ENCODE measurements at places on chromosomes 3 and 15.
A peak's percentile ranks its signal among the peaks of the same experiment; 100 is the strongest.

GRCh38 chr3:43753741-43754715 lies 63.3 kb downstream of the ABHD5 start:
- DNase-seq, result peak; percentile 60

DNA sequence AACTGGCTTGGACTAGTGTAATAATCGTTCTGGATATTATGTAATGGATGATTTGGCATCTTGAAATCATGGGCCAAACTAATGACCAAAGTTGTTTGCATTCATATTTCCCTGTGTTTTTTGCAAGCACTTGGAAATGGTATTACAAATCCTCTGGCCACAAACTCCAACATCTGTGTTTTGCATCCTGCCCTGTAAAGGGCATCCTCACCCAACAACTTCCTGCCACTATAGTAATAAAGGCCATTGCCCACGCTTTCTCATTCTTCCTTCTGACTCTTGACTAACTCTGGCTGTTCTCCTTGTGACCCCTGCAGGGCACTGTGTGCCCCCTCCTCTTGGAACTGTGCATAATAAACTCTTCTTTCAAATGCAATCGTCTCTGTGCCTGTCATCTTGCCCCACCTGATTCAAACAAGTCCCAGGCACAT lies 25.4 kb upstream of the PSMD6 start:
- DNase-seq, result no peak

DNA sequence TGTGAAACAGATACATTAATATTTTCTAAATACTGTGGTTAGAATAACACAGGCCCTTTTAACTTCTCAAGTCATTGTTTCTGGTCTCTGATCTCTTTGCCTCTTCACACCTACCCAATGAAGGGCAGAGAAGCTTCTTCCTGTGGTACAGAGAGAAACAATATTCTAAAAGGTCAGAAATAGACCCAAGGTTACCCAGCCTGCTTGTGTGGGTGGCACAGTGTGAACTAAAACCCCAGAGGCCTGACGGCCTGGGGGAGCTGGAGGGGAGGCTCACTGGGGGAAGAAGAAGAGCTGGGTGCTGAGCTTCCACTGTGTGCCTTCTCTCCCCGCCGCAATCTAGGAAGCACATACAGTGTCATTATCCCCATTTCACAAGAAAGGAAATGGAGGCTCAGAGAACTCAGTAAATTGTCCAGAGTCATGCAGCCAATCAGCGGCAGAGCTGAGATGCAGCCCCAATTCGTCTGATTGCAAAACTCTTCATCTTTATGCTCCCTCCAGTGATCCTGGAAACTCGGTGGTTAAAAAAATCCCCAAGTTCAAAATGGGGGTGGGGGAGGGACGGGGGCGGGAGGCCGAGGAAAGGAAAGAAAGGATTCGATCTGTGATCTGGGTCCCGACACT lies 64.1 kb upstream of the HEG1 start:
- no peak for DNase-seq

DNA sequence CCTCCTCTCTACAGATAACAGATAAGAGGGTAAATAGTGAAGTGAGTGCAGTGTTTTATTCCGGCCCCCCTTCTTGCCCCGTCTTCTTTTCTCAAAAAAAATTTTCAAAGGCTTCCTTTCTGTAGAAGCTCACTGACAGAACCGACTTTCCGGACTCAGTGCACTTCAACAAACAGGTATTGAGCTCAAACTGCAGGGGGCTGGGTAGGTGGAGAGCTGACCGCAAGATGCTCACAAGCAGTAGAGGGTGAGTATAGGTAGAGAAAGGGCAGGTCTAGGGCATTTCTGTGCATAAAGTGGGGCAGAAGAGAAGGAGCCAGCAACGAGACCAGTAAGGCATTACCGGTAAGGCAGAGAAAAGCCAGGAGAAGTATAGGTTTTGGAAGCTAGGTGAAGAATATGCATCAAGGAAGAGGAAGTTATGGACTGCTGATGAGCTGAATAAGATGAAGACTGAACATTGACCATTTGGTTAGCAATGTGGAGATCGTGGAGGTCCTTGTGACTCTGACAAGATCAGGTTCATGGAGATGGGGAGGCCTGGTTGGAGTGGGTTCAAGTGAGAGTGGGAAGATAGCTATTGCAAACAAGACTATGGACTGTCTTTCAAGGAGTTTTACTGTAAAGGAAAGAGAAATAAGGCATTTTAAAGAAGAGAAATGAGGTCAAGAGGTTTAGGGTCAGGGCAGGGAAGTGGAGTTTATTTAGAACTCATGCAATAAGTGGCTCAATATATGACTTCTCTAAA lies 97.4 kb downstream of the ST6GAL1 start:
- DNase-seq, result no peak

DNA sequence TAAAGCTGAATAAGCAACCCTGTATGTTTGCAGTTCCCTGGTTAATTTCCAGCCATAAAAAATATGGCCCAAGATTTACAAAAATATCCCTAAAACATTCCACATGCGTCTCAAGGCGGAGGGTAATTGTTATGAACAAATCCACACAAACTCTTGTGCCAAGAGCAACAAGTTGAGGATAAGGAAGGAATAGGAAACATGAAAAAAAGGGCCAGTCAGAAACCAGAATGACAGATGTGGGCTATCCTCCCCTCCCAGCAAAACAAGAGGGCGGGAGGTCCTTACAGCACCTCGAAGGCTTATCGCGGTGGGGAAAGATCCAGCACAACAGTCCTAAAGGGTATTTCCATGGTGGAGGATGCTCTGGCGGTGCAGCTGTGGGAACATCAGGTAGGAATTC lies 155.6 kb upstream of the HES1 start:
- no peak for DNase-seq

DNA sequence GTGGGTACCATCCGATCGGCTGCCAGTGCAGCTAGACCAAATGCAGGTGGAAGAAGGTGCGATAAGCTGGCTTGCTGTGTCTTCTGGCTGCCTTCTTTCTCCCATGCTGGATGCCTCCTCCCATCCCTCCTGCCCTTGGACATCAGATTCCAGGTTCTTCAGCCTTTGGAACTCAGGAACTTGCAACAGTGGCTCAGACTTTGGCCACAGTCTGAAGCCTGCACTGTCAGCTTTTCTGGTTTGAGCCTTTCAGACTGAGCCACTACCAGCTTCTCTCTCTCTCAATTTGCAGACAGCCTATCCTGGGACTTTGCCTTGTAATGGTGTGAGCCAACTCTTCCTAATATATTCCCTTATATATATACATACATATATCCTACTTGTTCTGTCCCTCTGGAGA lies 485.5 kb downstream of the FHIT start:
- DNase-seq, result no peak

DNA sequence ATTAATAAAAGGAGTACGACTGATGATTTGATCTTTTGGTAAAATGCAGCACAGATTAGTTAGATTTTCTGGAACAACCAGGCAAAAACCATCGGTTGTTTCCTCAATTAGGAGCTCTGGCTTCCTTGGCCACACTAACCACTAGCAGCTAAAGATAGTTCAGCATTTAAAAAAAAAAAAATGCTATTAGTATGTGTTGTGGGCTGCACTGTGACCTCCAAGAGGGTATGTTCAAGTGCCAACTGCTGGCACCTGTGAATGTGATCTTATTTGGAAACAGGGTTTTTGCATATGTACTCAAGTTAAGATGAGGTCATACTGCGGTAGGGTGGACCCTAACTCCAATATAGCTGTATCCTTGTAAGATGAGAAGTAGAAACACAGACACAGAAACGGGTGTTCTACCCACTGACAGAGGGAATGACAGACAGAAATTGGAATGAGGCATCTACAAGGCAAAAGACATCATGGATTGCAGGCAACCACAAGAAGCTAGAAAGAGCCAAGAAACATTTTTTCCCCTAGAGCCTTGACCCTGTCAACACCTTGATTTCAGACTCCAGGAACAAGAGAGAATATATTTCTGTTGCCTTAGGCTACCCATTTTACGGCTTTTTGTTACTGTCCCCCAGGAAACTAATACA lies 534.6 kb upstream of the ROBO2 start:
- no peak for DNase-seq

DNA sequence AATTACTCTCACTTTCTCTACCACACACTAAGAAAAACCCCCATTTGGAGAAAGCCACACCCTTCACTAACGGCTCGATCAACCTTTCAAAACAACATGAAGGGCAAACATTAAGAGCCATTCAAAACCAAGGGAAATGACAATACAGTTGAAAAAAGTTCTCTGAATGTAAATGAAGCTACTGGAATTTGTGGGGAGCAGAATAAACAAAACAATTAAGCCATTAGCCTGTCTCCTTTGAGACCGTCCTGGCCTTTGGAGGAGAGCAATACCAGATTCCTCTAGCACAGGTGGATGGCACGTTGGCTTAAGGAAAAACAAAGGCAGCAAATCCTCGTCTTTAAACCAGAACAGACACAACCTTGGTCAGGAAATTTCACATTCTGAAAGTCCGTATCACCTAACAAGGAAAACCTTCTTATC lies 18.7 kb downstream of the MYO1E start:
- DNase-seq, result no peak

- no peak for DNase-seq
These were observed 98.4 kb upstream of the LINGO1 start for GRCh38 chr15:77731067-77731466.

DNA sequence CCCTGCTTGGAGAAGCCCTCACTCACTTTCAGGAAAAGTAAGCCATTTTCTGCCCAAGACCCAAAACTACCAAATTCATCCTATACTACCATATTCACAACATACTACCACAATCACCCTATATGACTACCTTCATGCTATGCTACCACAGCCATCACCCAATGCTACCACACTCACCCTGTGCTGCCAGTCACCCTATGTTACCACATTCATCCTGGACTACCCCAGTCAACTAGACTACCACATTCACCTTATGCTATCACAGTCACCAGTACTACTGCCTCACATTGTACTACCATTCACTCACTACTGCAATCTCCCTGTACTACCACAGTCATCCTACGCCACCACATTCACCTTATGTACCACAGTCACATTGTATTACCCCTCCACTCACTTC lies 58.4 kb upstream of the CDV3 start:
- no peak for DNase-seq

Measured in hepatic stellate cell (primary cell).